Stimulated activated CD8-positive, alpha-beta memory T cell treated with anti-CD3 and anti-CD28 coated beads, Interleukin-7, amount 100 ng/mL, for 4 hours (primary cell): ENCODE measurements at places on chromosomes 11 and 22.

DNA sequence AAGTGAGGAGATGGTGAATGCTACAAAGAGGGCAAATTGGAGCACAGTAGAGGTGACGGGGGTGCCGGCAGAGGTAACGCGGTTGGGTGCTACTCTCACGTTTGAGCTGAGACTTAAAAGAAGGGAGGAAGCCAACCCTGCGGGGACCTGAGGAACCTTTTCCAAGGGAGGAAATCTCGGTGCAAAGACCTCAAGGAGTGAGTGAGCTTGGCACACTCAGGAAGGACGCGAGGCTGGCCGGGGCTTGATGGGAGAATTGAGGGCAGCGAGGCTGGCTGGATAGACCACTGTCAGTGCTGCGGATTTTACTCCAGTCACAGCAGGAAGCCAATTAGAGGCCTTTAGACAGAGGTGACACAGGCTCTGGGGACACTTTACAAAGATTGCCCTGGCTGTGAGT lies 25.0 kb downstream of the TSKU start:
- DNase-seq = no peak

DNA sequence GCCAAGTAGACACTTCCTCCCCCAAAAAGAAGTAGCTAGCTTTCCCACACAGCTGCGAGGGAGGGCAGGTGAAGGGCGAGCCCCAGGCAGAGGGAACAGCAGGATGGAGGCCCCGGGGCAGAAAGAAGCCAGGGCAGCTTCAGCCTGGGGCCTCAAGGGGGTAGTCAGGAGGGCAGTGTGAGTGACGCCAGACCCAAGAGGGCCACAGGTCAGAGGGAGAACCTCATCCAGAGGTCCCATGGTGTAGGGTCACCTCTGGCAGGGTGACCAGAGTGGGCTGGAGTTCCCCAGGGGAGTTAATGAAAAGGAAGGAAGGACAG lies 9.2 kb downstream of the PRR5 start:
- no peak for DNase-seq

DNA sequence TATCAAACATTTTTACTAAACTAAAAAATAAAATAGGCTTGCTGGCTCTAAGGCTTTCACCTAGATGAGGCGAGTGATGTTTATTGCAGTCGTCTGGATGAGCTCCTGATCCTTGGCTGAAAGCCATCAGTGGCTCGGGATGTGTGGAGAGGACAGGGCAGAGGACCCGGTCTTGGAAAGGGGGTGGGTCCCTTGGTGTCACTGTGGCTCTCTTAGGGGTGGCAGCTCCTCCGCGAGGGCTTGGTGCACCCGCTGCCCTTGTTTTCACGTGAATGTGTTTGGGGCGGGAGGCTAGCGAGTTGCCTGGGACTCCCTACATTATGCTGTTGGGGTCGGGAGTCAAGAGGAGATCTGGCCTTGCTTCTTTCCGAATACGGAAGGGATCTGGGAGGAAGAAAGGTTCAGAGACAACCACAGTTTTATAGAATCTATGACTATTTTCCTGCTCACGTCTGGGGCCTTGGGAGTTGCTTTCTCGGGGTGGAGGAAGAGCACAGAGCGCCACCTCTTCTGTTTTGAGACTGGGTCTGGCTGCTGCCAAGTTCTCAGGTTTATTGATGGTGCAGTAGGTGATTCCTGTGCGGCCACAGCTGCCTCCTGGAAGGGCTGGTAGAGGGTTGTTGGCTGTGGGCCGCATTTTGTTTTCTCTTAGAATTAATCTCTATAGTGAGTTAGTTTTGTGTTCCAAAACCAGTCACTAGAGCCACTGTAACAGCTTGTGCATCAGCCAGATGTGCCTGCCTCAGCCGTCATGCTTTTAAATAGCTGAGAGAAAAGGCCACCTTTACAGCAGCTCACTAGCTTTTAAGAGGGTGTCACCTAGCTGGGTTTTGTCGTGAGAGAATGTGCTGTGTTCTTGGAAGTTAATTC lies 12.8 kb downstream of the TBC1D22A start:
- no peak for DNase-seq

GRCh38 chr11:110121204-110121603 lies 28.0 kb downstream of the ZC3H12C start:
- no peak for DNase-seq

DNA sequence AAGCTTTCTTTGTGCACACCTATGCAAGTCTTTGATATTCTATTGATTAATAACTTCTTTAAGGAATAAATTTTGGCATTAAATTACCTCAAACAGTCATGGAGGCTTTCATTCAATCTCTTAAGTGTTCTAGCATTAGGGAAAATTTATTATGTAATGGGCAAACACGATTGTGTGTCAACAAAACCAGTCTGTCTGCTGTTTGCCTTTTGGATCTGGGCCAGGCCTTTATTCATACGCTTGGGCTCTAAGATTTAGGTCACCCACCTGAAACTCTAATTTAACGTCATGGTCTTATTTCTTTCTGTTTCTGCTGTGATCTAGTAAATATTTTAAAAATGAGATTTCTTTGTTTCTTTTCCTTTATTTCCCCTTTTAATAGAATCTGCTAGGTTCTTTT lies 1270.6 kb downstream of the LRRC4C start:
- DNase-seq = no peak

DNA sequence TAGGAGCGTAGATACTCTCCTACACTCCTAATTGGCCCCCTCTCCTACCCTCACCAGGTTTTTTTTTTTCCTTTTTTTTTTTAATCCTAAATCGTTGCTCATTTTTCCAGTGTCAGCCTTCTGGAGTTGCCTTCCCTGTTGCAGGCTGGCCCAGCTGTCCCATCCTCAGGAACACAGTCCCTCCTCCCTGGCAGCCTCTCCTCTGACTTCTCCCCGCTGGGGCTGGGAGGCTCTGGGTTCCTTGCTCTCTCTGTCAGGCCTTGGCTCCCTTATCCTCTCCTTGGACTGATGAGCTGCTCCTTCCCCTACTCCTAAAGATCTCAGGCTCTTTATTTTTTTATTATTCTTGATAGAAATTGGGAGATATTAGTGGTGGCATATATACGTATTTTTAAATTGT lies 62.2 kb downstream of the PKNOX2 start:
- no peak for DNase-seq

DNA sequence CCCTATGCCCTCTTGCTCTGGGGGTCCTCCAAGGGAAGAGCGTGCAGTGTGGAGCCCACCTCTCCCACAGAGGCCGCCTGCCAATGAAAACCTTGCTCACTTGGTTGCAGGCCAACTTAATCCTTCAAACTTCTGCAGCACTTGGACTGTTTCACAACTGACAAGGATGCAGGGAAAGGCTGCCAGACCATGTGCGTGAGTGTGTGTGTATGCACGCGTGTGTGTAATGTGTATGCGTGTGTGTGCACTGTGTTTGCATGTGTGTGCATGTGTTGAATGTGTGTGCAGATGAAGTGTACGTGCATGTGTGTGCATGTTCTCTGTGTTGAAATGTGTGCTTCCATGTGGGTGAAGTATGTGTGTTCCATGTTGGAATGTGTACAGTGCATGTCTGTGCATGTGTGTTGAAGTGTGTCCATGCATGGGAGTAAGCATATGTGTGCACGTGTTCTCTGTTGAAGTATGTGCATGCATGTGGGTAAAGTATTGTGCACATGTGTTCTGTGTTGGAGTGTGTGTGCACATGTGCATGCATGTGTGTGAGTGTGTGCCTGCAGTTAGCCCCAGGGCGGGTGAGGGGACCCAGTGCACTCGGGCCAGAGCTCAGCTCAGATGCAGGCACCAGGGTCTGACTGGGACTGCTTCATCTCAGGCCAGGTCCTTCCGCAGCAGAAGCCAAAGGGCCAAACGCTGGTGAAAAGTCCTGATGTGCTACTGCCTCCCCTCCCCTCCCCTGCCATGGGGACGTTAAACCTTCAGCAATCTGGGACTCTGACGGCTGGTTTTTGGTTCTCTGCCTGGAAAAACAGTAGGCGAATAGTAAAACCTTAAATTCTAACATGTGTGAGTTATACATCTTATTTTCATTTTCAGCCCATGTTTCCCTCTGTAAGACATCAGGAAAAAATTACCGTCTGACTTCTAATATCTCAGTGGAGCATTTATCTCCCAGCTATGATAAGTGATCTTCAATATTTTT lies 72.0 kb downstream of the FLI1 start:
- no peak for DNase-seq

GRCh38 chr11:96311120-96311568 lies 31.9 kb downstream of the MAML2 start:
- no peak for DNase-seq

DNA sequence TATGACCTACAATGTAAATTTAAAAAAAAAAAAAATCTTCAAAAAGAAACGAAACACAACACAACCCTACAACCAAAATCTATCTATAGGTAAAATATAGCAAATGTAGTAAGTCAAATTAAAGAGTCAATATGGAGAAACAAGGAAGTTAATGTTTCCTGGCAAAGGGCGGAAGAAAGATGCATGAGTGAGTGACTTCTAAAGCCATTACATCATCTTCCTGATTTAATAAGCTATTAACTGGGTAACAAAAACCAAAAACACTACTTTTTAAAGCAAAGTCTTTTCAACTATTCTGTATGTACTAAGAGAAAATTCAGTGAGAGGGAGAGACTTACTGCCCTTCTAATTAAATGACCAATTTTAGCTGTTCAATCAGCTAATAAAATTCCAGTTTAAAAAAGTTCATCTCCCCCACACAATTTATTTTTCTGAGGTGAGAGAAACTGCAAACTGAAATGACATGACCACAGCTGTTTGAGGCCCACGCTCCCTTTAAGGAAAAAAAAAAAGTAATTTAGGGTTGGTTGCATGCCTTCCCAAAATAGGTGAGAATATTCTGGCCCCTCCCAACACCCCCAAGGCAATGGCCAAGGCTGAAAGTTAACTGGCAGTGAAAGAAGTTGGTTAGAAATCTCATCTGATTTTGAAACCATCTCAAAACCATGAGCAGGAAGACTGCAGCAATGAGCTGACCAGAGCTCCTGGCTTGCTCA lies 5.9 kb downstream of the SF1 start:
- DNase-seq = no peak

DNA sequence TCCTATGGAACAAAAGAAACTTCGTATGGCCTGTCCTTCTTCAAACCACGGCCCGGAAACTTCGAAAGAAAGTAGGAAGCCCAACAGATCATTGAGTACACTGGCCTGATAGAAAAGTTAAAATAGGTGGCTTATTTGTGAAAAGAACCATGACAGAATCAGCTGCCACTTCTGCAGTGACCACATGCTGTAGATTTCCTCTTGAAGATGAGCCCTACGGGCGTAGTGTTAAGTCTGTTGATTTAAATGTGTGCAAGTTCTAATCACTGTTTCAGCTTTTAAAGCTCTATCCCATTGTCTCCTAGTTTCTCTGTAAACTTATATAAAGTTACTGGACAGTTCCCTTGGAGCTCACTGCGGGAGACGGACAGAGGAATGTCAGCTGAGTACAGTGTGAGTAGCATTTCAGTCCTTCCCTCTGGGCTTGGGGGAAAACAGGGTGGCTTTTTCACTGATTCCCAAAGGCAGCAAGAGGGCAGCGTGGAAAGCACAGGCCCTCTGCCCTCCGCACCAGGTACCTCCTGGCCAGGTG lies 17.8 kb downstream of the SAMM50 start:
- DNase-seq = no peak

DNA sequence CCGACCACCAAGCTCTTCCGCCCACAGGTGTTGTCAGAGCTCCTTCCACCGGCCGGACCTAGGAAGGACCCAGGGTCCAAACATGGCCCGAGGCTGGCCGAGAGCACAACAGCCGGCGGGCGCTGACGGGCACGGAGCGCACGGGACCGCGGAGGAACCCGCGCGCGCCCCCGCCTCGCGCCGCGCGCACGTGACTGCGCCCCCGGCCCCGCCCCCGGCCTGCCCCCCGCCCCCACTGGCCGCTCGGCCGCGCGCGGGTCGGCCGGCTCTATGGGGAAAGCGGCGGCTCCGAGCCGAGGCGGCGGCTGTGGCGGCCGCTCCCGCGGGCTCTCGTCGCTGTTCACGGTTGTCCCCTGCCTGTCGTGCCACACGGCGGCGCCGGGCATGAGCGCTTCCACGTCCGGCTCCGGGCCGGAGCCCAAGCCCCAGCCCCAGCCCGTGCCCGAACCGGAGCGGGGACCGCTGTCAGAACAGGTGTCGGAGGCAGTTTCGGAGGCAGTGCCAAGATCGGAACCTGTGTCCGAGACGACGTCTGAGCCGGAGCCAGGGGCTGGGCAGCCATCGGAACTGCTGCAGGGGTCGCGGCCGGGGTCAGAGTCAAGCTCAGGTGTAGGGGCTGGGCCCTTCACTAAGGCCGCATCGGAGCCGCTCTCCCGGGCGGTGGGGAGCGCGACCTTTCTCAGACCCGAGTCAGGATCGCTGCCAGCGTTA lies at the start of gene OSBP2:
Gene OSBP2 (plus strand): TSS at position 235 of the 711 bp plus-strand sequence. CDS start 36 bp downstream, at position 271.
- no peak for DNase-seq

DNA sequence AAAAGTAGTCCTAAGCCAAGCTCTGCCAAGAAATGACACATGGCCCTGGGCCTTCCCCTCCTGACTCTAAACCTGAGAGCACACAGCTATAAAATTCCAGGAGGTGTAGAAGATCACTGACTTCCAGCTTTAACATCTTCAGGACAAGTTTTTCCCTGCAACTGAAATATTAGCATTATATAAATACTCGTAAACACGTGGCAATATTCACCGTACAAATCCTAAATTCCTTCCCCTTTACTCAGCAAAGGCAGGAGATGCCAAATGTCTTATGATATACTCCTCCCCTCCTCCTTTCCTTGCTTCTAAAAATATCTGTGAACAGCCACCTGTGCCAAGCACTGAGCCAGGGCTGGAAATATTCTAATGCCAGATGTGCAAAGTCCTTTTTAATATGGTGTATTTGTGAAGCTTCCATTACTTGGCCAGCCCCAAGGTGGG lies 194.0 kb downstream of the LARGE1 start:
- DNase-seq = no peak

DNA sequence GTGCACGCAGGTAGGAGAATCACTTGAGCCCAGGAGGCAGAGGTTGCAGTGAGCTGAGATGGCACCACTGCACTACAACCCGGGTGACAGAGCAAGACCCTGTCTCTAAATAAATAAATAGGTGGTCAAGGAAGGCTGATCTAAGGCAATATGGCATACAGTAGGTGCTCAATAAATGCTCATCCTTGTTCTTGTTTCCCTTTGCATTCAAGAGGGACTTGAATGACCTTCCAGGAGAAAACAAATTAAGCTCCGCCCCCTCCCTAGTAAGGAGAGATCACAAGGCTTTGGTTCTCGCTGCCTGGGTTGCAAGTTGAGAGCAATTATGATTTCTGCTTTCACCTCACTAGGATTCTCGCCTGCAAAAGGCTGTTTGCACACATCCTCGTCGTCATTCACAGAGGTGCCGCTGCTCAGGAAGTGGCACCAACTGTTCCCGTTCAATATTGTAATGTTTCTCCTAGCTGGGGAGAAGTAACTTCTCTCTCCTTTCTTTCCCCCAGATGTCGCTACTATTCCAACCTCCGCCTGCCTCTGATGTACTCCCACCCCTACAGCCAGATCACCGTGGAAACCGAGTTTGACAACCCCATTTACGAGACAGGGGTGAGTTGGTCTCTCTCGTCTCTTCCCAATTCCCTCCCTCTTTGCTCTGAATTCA lies 51.8 kb upstream of the ASPHD2 start:
- DNase-seq = no peak

DNA sequence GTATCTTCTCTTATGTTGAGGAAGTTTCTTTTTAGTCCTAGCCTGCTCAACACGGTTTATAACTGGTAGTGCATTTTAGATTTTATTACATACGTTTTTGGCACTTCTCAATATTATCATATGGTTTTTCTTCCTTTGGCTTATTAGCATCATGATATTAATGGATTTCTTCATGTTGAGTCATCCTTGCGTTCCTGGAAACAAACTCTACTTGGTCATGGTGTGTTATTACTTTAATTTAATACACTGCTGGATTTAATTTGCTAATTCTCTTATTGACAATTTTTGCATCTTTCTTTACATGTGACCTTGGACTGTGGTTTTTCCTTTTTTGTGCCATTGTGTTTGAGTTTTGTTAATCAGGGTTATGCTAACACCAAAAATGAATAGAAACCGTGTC lies 20.5 kb downstream of the IGF2 start:
- DNase-seq = no peak

- DNase-seq = no peak
Observed at GRCh38 chr11:69868006-69868810, 49.0 kb upstream of the FGF3 start.
